Esophagus muscularis mucosa (tissue), 4 donors: ENCODE measurements at places on chromosomes 16 and 17. TPM values are rescaled to one million over a fixed set of nuclear protein-coding genes. Genes with fewer than 3 reads are reported as not detected.
A peak's percentile ranks its signal among the peaks of the same experiment; 100 is the strongest.

TMEM92 gene
- total RNA-seq = not detected

GNG13 gene
- not detected for total RNA-seq

GRCh38 chr17:74840989-74841666 is 18.6 kb downstream of the GRIN2C start:
- peaks cover 37% of the 10 kb centered on the region for H3K4me1 ChIP-seq
- peak overlapping the region; percentile 71 for H3K27ac ChIP-seq
- no peak overlapping the region for H3K4me3 ChIP-seq
- no peak for DNase-seq
- H3K27me3 ChIP-seq = no peaks in the 10 kb centered on the region

- peaks cover 35% of the 10 kb centered on the region for H3K4me1 ChIP-seq
- peak; percentile 94 for DNase-seq
- no peaks in the 10 kb centered on the region for H3K36me3 ChIP-seq
These were observed 25.5 kb upstream of the RFFL start for GRCh38 chr17:35088881-35089585.

- no peaks in the 10 kb centered on the region for H3K27me3 ChIP-seq
- DNase-seq = no peak
- H3K4me1 ChIP-seq = peaks cover 4% of the 10 kb centered on the region
- H3K4me3 ChIP-seq = no peak overlapping the region
These were observed 217.8 kb downstream of the ZFHX3 start for GRCh38 chr16:72829846-72830775.

DNA sequence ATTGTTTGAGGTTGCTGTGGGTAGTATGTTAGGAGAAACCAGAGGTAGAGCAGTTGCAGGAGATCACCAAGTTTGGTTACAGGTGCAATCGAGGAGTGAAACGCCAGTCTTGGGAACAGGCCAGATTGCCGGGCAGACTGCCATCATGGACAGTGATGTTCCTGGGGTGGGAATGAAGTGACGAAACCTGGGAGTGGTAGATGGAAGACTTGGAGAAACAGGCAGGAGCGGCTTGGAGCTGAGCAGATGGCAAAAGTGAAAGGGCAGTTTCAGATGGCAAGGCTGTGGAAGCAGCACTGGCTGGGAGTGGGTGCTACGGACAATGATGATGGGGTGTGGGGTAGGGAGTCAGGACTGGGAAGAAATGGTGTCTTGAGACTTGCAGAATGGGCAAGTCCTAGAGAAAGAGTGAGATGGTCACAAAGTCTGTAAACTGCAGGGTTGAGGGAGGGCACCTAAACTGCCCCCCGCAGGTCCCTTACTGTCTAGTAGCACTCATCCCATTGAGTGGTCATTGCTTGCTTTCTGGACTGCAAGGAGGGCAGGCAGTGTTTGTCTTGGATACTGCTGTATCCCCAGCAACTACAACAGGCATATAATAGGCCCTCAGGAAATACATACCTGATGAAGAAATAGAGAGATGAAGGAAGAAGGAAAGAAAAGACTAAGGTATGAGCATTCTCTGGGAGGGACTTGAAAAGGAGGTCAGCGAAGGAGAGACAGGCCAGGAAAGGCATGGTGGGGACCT is 29.5 kb upstream of the ULK2 start:
- H3K4me1 ChIP-seq = peaks cover 17% of the 10 kb centered on the region
- H3K4me3 ChIP-seq = no peak overlapping the region

DNA sequence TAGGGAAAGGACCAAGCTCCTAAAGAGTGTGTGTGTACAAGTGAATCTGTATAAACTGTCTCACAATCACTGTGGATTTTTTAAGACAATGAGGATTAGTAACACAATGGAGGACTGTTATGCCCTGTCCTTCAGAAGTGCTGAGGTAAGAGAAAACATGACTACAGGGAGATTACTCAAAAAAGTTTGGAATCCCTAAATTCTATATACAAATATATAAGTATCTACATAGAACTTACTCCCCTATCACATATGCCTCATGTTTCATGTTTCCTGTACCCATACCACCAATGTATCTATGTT is 81.9 kb downstream of the STH start:
- peaks cover 57% of the 10 kb centered on the region for H3K4me1 ChIP-seq
- no peaks in the 10 kb centered on the region for H3K27me3 ChIP-seq
- H3K36me3 ChIP-seq = no peaks in the 10 kb centered on the region
- no peak overlapping the region for H3K4me3 ChIP-seq
- H3K27ac ChIP-seq = no peak overlapping the region

GRCh38 chr16:67814567-67814966 is 7.9 kb downstream of the TSNAXIP1 start:
- H3K27me3 ChIP-seq = no peaks in the 10 kb centered on the region
- no peak overlapping the region for H3K4me3 ChIP-seq
- peaks cover 7% of the 10 kb centered on the region for H3K4me1 ChIP-seq
- H3K27ac ChIP-seq = no peak overlapping the region
- no peaks in the 10 kb centered on the region for H3K36me3 ChIP-seq
- DNase-seq = no peak

DNA sequence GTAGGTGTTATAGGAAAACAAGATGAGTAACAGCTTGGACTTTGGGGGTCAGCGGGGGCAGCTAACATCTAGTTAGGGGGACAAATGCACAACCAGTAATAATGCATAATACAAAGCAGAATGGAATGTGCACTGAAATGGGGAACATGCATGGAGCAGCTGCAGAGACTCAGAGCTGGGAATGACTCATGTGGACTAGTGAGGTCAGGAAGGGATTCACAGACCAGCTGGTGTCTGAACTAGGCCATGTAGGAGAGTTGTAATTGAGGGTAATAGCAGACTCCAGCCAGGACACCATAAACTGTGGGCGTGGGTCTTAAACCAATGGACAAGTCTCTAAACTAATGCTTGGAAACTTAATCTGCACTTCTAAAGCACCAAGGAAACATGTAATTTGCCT is 176.8 kb upstream of the ASIC2 start:
- H3K4me3 ChIP-seq = no peak overlapping the region
- no peak for DNase-seq
- no peaks in the 10 kb centered on the region for H3K36me3 ChIP-seq
- H3K4me1 ChIP-seq = no peaks in the 10 kb centered on the region

DNA sequence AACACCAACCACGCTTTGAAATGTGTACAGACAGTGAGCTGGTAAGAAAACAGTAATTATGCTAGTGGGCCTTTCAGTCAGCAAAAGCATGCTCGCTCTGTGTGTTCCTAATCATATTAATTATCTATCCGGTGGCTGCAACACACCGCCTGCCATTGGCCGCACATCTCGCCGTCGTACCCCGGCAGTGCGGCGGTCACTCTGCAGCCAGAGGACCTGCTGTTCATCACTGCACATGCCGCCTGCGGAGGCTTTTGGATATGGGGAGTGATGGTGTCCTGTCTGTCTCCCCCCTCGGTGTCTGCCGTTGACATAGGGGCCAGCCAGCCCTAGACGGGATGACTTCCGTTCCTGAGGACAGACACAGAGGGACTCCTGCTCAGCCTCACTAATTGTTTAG is 68.5 kb downstream of the RPA1 start:
- H3K4me1 ChIP-seq = no peaks in the 10 kb centered on the region
- H3K27ac ChIP-seq = no peak overlapping the region
- peaks cover 60% of the 10 kb centered on the region for H3K36me3 ChIP-seq
- H3K4me3 ChIP-seq = no peak overlapping the region
- DNase-seq = no peak
- H3K27me3 ChIP-seq = no peaks in the 10 kb centered on the region
